ENCODE measurements at places on chromosomes 5 and 9.

GRCh38 chr5:91207248-91207647, 175.9 kb downstream of the ARRDC3 start:
- H3K27ac ChIP-seq, result no peak overlapping the region
- no peaks in the 10 kb centered on the region for H3K36me3 ChIP-seq
- H3K4me1 ChIP-seq, result no peaks in the 10 kb centered on the region

DNA sequence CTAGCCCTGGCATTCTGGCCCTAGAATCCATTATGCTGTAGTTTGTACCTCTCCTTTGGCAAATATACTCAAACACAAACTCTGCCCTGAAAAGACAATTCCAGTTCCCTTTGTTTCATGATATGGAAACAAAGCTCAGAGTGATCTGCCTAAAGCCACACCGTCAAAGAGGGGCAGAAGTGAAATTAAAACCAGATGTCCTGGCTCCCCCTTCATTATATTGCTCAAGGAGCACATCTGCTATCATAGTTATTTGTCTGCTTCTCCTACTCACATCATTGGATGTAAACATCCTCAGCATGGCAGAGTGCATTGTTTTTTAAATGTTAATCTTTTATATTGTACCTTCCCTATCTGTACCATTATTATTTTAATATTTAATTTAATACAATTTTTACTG, 266.7 kb upstream of the SMARCA2 start:
- no peak for DNase-seq
- no peak overlapping the region for H3K4me3 ChIP-seq
- peaks cover 11% of the 10 kb centered on the region for H3K27me3 ChIP-seq
- H3K27ac ChIP-seq, result no peak overlapping the region
- H3K36me3 ChIP-seq, result no peaks in the 10 kb centered on the region
- H3K4me1 ChIP-seq, result no peaks in the 10 kb centered on the region

- H3K27ac ChIP-seq, result peak overlapping the region; percentile 54
- H3K27me3 ChIP-seq, result no peaks in the 10 kb centered on the region
- H3K4me1 ChIP-seq, result peaks cover 9% of the 10 kb centered on the region
- DNase-seq, result no peak
- peaks cover 2% of the 10 kb centered on the region for H3K36me3 ChIP-seq
- H3K4me3 ChIP-seq, result no peak overlapping the region
Measured at GRCh38 chr9:137632230-137633161, 13.7 kb downstream of the EHMT1 start.

DNA sequence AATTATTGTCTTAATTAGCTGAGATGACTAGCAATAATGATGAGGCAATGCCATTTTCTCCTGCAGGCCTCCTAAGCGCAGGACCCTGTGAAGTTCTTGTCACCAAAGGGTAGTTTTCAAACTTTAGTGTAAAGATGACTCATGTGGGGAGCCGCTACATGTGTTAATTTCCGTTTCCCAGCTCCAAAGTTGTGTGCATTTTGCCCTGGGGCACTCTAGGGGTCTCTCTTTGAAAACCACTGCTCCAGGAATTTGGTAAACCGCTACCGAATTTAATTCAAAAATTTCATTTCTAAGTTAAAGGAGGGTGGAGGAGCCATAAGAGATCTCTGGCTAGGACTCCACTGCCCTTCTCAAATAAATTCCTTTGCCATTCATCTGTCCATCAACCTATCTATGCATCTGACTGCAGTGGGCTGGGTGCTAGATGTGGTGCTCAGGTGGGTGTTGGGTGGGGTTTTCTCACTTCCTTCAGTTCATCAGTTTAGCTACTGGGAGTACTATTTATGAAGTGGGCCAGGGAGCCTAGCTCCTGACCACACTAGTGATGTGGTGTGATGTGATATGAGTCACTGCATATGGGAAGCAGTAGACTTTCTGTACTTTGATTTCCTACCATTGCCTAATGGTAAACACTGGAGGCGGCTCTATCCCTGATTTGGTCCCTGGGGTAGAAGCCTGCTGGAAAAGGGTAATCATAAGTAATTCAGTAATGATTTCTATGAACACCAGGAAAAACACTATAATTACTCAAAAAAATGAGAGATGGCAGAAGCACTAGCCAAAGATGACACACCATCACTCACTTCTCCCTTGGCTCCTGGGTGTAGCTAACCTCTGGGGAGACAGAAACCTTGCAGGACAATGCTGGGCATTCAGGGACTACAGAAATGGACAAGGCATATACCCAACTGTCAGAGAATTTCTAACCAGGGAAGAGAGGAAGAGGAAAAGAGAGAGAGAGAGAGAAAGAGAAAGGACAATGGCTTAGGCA, 4.0 kb upstream of the ZSWIM6 start:
- H3K27ac ChIP-seq, result peak overlapping the region; percentile 47
- no peaks in the 10 kb centered on the region for H3K36me3 ChIP-seq
- peaks cover 21% of the 10 kb centered on the region for H3K27me3 ChIP-seq

- no peak for DNase-seq
- peaks cover 3% of the 10 kb centered on the region for H3K36me3 ChIP-seq
Measured at GRCh38 chr5:143085319-143085917, 315.2 kb downstream of the ARHGAP26 start.

GRCh38 chr5:172455087-172455381, 709 bp upstream of the SH3PXD2B start:
- no peak for DNase-seq
- H3K4me1 ChIP-seq, result peaks cover 16% of the 10 kb centered on the region
- H3K4me3 ChIP-seq, result peak overlapping the region; percentile 82

GRCh38 chr9:131227112-131227958, 49.0 kb downstream of the FAM78A start:
- H3K27ac ChIP-seq, result no peak overlapping the region
- H3K36me3 ChIP-seq, result peaks cover 14% of the 10 kb centered on the region
- peaks cover 6% of the 10 kb centered on the region for H3K4me1 ChIP-seq

- no peak overlapping the region for H3K4me3 ChIP-seq
- no peak overlapping the region for H3K27ac ChIP-seq
- H3K36me3 ChIP-seq, result peaks cover 25% of the 10 kb centered on the region
- H3K27me3 ChIP-seq, result no peaks in the 10 kb centered on the region
- peaks cover 2% of the 10 kb centered on the region for H3K4me1 ChIP-seq
Measured at GRCh38 chr9:112086627-112087026, 88.5 kb downstream of the SUSD1 start.

DNA sequence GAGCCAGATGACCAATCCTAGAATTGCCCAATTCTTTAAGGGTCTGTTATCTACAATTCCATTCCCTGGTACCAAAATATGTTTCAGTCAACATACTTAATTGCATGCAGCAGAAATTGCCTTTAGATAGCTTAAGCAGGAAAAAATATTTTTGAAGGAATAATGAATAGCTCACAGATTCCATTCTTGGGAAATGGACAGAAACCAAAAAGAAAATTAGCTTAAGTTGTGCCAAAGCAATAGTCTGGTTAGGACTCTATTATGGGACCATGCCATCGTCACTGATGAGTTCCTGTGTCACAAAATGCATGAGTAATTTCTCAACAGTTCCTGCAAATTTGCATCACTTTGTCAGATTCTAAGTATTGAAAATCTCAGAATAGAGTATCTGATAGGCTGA, 12.3 kb downstream of the ACTBL2 start:
- no peaks in the 10 kb centered on the region for H3K27me3 ChIP-seq
- no peak for DNase-seq
- H3K36me3 ChIP-seq, result no peaks in the 10 kb centered on the region
